ENCODE measurements at places on chromosomes 5 and 9. TPM values are rescaled to one million over a fixed set of nuclear protein-coding genes. Genes with fewer than 3 reads are reported as not detected.

GRCh38 chr5:159181152-159181551 lies 28.2 kb downstream of the RNF145 start:
- no peak for DNase-seq

- DNase-seq: no peak
Measured at GRCh38 chr9:112338561-112338960, 5.1 kb upstream of the PTBP3 start.

- DNase-seq: no peak
Measured at GRCh38 chr9:39588500-39589137, 233.2 kb downstream of the SPATA31A1 start.

Gene PPP2R2B
- 0.95 TPM for total RNA-seq

Gene TRPM3
- 0.15 TPM for total RNA-seq

GRCh38 chr5:148202531-148203203 lies at the start of gene SPINK6:
SPINK6 (plus strand) TSS chr5:148203042; CDS start chr5:148203097, 55 bp downstream.
- no peak for DNase-seq

Gene GPR151
- not detected for total RNA-seq

DNA sequence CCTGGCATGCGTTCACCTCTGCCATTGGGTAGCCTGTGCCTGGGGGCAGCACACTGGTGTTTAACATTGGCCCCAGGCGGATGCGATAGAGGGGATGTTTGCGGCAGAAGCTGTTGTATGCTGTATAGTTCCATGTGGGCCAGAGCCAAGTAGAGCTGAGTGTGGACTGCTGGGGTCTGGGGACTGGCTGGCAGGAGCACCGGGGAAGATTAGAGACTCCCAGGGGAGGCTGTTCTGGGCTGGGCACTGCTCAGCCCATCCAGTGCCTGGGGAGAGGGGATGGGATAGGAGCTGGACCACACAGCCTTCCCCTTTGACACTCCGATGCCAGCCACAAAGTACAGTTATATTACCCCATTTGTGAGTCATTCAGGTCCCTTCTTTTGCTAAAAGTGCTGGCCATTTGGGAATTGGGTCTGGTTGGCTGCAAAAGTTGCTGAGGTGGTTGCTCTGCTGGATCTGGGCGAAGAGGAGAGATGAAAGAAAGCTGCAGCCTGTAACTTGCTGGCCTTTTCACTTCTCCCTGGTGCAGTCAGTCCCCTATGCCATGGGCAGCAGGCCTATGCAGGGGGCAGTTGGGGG lies 73.8 kb downstream of the RGS3 start:
- no peak for DNase-seq

Gene ENTREP1
- 30.1 TPM for total RNA-seq

GRCh38 chr9:111831371-111832108 lies 36.8 kb upstream of the SHOC1 start:
- no peak for DNase-seq

GRCh38 chr9:125743682-125744428 lies 3.3 kb upstream of the PBX3 start:
- DNase-seq: no peak

GRCh38 chr5:91150234-91150633 lies 232.9 kb downstream of the ARRDC3 start:
- DNase-seq: no peak

Gene MINAR2
- not detected for total RNA-seq

DNA sequence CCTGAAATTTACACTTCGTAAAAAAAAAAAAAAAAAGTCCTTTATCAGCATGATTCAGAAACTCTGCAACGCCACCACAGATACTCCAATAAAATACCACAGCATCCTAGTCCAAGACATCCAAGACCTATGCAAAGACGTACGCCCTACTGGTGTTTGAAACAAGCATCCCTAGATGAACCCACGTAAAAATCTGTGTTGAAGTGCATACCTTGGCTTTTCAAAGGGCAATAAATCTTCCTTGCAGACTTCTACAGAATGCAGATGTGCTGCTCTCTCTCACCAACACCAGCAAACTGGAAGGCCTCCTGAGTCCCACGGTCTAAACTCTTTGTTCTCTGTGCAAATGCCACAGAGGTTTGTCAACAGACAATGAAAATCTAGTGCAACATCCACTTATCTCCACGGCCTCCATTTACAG lies 38.8 kb downstream of the MYO10 start:
- no peak for DNase-seq

Measured in lower lobe of right lung (tissue), 2 donors.